ENCODE measurements at places on chromosomes 6 and 20. TPM values are rescaled to one million over a fixed set of nuclear protein-coding genes. Genes with fewer than 3 reads are reported as not detected.

The MYO6 gene
- total RNA-seq: 4.0 TPM

The CTNNBL1 gene
- total RNA-seq: 91.3 TPM

The SRSF6 gene
- 171 TPM for total RNA-seq

The RBPJL gene
- total RNA-seq: not detected

The OOEP gene
- total RNA-seq: 1.0 TPM

The IYD gene
- total RNA-seq: not detected

The OTOR gene
- not detected for total RNA-seq

The CGA gene
- total RNA-seq: 0.26 TPM

The CFAP206 gene
- total RNA-seq: not detected

The C2 gene
- 4.7 TPM for total RNA-seq

The SEL1L2 gene
- not detected for total RNA-seq

The MUCL3 gene
- not detected for total RNA-seq

The NKAIN2 gene
- total RNA-seq: not detected

The NEU1 gene
- total RNA-seq: 19.3 TPM

The DYNLT2 gene
- total RNA-seq: 1.6 TPM

The BCAS1 gene
- not detected for total RNA-seq

The CDH26 gene
- total RNA-seq: 2.6 TPM

The CD93 gene
- total RNA-seq: 5.4 TPM

The SLC17A1 gene
- not detected for total RNA-seq

The SYCP2 gene
- 6.7 TPM for total RNA-seq

The DNMT3B gene
- total RNA-seq: 0.16 TPM

The OR2J3 gene
- not detected for total RNA-seq

The PRSS16 gene
- 2.6 TPM for total RNA-seq

The CTAGE9 gene
- total RNA-seq: not detected

The WTAP gene
- total RNA-seq: 88.5 TPM

The TPD52L1 gene
- 0.58 TPM for total RNA-seq

The CRISP2 gene
- not detected for total RNA-seq

The FNDC1 gene
- not detected for total RNA-seq

The CD109 gene
- 21.5 TPM for total RNA-seq

The CRISP3 gene
- total RNA-seq: not detected

The GATA5 gene
- total RNA-seq: not detected

The OARD1 gene
- 31.8 TPM for total RNA-seq

The TMEM217 gene
- 2.5 TPM for total RNA-seq

The SIRT5 gene
- total RNA-seq: 8.9 TPM

The FOXS1 gene
- total RNA-seq: not detected

The SIRPB1 gene
- total RNA-seq: 1.1 TPM

The OR12D3 gene
- total RNA-seq: not detected

The TCP11 gene
- not detected for total RNA-seq

The NRM gene
- total RNA-seq: 26.0 TPM

The TCF21 gene
- total RNA-seq: not detected

The TGM3 gene
- total RNA-seq: 0.16 TPM

The FKBP1C gene
- total RNA-seq: not detected

The CAP2 gene
- not detected for total RNA-seq

The GRM1 gene
- 0.04 TPM for total RNA-seq

Measured in activated T-helper 17 cell treated with anti-CD3 and anti-CD28 coated beads, Interleukin-2, amount 50 U/mL, for 72 hours (primary cell).